ENCODE measurements at places on chromosomes 6 and 20.

GRCh38 chr6:3086282-3086946 lies 18.1 kb downstream of the RIPK1 start:
- DNase-seq: no peak

DNA sequence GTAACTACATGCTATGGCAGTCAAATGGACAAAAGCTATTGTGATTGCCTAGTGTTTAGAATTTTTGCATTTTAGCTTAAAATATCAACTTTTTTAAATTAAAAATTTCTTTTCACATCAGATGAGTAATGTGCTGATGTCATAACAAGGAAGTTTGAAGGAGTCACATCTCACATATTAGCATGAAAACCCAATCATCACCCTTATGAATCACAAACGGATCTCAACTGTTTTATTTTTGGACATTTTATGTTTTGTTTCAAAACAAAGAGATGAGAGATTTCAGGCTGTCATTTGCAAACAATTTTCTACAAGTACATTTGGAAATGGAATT lies 53.6 kb upstream of the TRERF1 start:
- DNase-seq: no peak

GRCh38 chr6:166008441-166009369 lies 158.9 kb downstream of the TBXT start:
- DNase-seq: no peak

- DNase-seq: no peak
Observed at GRCh38 chr20:54122189-54122588, 51.6 kb downstream of the CYP24A1 start.

GRCh38 chr6:79077715-79078074 lies 359 bp downstream of the PHIP start:
- no peak for DNase-seq

DNA sequence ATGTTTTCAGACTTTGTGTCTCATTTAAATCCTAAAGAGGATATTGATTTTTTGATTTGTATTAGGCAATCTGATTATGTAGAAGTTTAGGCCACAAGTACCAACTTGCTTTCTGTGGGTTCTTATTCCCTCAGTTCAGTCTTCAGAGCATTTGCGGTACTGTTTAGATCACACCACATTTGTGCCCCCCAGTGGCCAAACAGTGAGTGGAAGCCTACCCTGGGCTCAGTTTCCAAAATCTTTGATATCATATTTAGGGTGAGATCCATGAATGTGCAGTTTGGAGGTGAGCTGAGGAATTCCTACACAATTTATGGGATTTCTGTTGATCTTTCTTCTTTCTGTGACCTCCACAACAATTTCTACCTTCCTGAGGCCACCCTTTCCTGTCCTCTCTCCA lies 92.3 kb upstream of the FUT9 start:
- no peak for DNase-seq

DNA sequence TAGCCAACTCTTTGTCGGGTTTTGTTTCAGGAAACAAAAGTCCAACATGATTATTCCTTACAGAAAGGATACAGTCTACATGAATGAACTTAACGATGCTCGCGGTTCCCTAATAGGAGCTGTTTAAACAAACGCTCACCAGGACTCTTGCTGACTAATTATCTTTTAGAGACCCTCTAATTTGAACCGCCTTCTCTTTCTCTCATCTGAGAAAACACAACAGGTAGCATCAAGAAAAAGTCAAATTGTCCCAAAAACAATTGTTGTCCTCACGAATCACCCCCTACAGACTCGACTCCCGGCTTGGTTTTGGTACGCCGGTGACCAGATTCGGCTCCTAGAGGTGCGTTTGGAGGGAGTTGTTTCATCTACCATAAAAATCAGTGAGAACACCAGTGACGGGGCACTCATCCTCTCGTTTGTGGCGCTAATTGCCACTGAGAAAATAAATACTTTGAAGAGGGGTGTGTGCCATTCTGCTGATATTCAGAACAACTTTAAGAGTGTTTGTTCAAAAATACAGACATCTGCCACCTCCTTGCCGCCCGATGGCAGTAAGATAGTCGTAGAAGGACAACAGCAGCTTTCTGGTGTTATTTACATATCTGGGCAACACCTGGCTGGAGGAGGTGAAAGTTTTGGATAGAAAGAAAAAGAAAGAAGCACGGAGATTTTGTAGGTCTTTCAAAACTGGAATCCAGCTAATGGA lies 1.1 kb upstream of the SIM1 start:
- no peak for DNase-seq

- DNase-seq: no peak
Observed at GRCh38 chr6:166438211-166438861, 55.6 kb upstream of the MPC1 start.
